ENCODE measurements at places on chromosomes 2 and 18.
A peak's percentile ranks its signal among the peaks of the same experiment; 100 is the strongest.

DNA sequence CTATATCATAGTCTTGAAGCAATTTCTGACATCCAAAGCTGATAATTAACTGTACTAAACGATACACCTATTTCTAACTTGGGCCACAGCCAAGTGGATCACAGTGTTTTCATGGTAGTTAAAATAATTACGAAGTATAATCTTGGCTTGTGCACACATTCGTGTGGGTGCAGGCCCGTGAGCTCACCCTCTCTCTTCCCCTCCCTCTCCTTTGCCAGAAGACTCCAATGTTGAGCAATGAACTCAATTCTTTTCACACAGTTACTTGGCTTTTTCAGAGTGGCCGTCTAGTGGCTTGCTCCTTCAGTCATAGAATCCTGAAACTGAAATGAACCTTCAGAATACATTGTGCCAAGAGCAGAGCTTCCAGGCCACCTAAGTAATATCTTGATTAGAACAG, 178.7 kb downstream of the NCKAP5 start:
- no peak for DNase-seq

GRCh38 chr2:45441571-45441970, 169.5 kb downstream of the SRBD1 start:
- DNase-seq = no peak

GRCh38 chr2:12479065-12479601, 237.6 kb upstream of the TRIB2 start:
- no peak for DNase-seq

DNA sequence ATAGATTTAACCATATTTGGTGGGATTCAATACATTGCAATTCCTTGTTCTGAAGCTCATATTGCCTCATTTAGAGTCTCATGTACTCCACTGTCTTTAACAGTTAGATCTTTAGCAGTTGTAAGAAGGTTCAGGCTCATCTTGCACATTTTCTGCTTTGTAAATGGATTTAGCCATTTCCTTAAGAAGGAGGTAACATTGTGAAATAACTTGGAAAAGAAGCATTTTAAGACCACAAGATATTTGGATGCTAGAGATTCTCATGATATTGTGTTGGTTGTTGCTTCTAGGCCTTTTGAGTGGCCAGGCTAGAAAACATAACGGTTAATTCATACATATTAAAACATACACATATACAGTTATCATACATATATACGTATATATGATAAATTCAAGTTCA, 445.8 kb upstream of the NXPH2 start:
- DNase-seq = no peak

GRCh38 chr18:68176901-68177300, 538.0 kb downstream of the TMX3 start:
- no peak for DNase-seq

GRCh38 chr18:35479911-35480586, 17.7 kb downstream of the INO80C start:
- no peak for DNase-seq

GRCh38 chr2:163135256-163135655, 296.7 kb upstream of the KCNH7 start:
- DNase-seq = no peak

DNA sequence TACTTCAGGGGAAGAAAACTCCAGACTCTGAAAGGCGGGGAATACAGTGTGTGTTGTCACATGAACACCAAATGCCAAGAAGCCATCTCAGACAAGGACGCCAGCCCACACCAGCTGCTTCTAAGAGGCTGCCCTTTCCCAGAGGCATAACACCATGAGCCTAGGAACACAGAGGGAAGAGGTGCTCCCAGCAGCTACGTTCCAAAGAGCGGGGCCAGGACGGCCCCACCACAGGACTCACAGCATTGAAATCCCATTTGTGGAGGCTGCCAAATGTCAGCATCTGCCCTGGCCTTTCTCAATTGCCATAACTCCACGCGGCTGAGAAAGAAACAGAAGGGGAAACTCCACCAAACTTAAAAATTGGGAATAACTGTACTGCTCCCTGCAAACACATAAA, 20.1 kb upstream of the ID2 start:
- DNase-seq = no peak

DNA sequence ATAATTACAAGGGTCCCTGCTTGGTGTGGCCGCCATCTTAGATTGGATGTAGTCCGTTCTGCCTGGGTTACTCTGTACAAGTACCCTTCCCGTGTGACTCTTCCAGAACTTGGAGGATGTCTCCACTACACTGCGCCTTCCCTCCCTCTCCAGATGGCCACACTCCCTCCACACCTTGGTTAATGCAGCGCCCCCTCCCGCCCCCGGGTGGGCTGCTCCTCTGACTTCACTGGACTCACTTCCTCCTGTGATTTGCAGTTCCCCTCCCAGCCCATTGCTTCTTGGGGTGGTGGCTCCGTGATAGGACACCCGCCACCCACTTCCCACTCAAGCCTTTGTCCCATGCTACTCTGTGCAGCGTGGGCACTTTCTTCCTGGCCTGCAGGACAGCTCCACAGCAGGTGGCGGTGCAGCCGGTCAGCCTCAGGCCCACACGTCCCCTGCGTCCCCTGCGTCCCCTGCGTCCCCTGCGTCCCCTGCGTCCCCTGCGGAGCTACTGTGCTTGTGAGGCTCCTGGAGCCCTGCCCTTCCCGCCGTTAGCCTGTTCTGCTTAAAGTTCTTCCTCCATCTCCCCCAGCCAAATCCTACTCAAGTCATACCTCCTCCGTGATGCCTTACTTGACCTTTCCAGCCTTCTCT, 130.5 kb upstream of the SIX3 start:
- DNase-seq = no peak

DNA sequence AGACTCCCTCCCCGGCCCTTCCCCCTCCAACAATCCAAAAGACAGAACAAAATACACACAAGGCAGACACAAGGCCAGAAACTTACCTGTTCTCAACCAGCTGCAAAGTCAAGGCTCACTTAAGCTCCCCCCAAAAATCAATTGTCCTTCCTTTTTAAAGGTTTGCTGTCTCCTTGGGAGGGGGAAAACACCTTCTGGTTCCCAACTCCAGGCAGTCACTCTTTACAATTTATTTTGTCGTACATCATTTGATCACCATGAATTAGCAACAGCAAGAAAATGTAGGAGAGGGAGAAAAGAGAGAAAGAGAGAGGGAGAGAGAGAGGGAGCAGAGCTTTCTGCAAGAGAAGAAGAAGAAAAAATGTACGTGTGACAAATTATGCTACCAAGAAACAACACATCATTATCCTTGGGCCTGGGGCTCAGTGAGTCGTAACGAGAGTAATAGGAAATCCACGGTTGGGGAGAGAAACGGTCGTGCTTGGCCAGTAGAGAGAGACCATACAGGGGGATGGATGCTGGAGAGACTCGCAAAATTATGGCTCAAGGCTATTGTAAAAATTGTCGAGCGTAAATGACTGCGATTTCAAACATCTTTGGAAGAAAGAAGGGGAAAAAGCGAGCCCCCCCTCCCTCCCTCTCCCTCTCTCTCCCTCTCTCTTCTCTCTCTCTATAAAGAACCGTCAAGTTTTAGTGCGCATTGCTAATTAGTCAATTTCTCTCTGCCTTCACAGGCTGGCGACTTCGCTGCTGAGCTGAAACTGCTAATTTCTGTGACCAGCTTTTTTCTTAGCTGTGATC, at the start of gene KLHL14:
KLHL14 (minus strand) TSS at position 443 of the 801 bp plus-strand sequence. CDS start 2,432 bp downstream, outside the sequence.
- no peak for DNase-seq

- no peak for DNase-seq
Measured at GRCh38 chr2:235219048-235219447, 267.2 kb downstream of the SH3BP4 start.

GRCh38 chr2:239337122-239337876, 63.5 kb downstream of the HDAC4 start:
- DNase-seq = no peak

DNA sequence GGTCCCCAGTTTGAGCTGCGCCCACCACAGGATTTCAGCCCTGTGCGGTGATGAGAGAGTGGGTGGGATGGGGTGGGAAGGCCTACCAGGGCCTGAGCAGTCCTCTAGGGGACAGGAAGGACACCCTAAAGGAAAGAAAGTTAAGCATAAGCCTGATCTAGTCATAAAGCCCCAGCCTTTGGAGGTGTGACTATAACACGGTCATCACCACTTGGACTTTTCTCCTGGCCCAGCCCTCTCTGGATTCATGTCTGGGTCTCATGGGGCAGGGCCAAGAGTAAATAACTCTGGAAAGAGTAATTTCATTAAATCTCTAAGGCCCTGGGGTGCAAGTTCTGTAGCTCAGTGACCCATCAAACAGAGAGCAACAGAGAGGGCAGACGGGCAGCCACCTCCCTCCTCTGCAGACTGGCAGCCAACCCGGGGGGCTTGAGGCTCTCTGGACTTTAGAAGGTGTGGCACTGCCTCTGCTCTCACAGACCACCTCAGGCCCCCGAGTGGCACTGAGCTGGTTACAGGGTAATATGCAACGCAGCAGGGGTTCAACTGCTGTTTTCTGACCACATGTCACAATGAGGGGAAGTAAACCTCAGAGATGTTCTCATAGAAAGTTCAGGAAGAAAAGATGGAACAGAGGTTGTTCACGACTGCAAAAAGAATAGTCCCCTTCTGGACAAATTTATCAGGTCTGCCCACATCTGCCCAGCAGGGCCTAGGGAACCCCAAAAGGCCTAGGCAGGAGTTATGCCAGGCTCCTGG, 41.5 kb downstream of the TGFA start:
- DNase-seq = no peak

GRCh38 chr2:224875841-224876240, 159.7 kb upstream of the CCDC195 start:
- no peak for DNase-seq

GRCh38 chr2:37776487-37776886, 105.0 kb upstream of the CDC42EP3 start:
- no peak for DNase-seq

DNA sequence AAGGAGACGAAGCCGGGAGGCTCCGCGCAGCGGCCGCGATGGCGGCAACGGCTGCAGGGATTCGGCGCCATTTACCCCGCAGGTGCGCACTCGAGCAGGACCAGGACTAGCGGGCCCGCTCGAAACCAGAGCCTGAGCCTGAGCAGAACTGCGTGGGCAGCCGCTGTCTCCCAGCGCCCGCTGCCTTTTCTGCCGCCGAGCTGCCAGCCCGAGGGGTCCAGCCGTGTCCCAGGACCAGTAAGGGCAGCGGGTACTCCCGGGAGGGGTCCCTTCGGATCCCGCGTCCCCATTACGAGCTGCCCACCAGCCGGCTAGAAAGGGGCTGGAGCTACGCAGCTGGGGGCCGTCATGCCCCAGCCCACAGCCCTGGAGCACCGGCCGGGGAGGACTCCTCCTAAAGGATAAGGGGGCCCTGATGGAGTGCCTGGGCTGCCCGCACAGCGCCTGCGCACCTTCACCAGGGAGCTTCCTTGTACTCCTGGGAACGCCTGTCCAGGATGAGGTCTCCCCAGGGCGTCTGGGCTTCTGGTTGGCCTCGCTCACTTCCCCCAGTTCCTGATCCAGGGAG, 9.9 kb downstream of the ALPP start:
- DNase-seq = no peak

DNA sequence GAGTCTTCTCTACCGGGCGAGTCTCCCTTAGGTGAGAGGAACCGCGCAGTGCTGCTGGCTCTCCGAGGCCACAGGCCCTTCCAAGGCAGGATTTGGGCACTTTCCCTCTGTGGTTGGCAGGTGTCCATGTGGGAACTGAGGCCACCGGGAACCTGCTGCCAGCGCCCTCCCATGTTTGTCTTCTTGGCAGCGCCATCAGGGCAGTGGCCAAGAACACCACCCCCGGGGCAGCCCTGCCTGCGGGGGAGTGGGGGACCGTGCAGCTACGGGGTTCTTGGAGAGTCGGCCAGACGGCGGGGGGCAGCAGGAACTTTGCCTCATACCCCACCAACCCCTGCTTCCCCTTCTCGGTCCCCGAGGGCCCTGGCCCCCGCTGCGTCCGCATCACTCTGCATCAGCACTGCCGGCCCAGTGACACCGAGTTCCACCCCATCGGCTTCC, 10.0 kb downstream of the CAPN10 start:
- DNase-seq = no peak

DNA sequence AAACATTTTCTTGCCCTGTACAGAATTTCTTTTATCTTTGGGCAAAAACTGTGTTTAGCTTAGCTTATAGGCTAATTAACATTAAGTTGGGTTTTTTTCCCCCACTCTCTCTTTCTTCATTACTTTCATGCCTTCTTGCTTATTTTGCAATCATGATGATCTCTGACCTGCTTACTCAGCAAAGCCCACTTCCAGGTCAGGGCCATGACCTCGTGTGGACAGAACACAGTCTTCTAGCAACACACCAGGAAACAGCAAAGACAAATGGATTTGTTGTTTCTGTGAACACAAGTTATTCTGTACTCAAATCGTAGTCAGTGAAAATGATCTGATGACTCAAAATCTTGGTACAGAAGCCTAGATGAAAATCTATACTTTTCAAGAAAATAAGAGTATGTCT, 60.7 kb downstream of the SPATS2L start:
- DNase-seq = no peak

GRCh38 chr2:75986617-75987016, 275.9 kb upstream of the GCFC2 start:
- DNase-seq = no peak

DNA sequence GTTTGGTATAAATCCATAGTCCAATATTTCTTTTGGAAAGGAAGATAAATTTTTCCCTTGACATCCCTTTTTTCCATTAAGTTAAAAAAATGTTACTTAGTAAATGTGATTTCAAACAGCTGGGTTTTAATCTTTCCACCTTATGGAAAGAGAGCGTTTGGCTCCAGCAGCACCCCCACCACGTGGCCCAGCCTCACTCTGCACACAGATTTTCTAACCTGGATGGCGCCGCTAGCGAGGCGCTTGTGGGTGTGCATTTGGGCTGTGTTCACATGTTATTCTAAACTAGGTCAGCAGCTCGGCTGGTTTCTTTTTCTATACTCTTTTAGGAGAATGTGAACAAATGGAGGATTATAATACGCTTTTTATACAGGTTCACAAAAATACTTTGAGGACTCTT, 218.0 kb downstream of the LDLRAD4 start:
- peak; percentile 50 for DNase-seq

DNA sequence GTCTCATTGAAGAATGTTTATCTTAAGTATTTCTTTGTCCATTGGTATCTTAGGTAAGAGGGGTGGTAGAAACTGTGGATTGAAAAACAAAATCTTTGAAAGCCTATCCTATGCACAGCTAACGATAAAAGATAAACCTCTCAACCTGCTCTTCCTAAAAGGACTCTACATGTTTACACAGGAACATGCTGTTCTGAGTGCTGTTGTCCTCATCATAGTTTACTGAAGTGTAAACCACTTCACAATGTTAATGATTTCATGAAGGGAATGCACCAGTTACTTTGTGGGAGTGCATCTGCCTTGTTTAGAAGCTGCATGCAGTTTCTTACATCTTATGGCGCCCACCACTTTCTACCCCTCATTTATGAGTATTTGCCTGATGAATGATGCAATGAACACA, 1.2 kb downstream of the ACMSD start:
- DNase-seq = no peak

GRCh38 chr18:58638441-58638840, 9.6 kb upstream of the ALPK2 start:
- DNase-seq = no peak

DNA sequence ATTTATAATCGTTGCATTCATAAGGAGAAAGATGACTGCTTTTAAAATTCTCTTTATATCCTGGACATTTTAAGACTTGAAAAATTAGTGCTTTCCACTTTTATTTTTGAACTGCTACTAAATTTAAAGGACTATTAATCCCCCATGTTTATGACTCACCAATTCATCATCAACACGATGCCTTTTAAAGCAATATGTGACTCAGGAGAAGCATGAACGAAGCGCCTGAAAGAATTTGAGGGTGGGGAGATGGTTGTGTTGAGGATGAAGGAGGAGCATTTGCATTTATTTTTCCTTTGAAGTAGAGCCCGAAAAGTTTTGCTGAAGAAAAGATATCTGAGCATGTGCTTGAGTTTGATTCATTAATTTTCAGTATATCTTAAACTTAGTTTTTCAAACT, 192.2 kb upstream of the LRRTM1 start:
- DNase-seq = no peak

- no peak for DNase-seq
Measured at GRCh38 chr2:209872675-209873074, 101.0 kb downstream of the UNC80 start.

Data from activated naive CD4-positive, alpha-beta T cell treated with Interleukin-2 at 50 U/mL for 16 hours (primary cell).